ENCODE measurements at places on chromosomes 1 and 21.

DNA sequence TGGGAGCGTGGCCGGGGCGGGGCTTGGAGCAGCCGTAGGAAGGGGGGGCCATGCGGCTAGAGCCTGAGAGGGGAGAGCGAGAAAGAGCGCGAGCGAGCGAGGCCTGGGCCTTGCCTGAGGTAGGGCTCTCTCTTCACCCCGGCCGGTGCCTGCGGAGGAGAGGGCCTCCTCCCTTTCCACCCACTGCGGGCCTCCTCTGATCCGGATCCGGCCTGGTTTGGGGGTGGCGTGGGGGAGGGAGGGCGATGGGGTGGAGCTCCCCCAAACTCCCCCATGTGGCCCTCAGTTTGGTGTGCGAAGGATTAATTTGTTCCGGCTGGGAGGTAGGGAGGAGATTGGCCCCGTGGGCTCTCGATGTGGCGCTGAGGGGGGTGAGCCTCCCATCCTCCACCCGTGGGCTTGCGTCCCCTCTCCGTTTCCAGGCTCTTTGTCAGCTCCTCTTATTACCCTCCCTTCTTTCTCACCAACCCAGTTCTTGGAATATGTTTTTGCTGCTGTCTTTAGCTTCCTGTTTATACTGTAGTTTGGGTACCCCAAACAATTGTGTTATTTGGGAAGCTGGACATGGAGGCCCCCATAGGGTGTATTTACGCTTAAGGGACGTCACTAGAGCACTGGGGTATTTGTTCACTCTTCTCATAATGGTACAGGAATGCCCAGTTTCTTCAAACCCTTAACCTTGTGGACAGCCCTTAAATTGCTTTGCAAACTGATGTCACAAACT lies 685 bp downstream of the UBAP2L start:
- DNase-seq: peak; percentile 54

- DNase-seq: no peak
These were observed 200.7 kb downstream of the KCTD3 start for GRCh38 chr1:215767761-215768160.

- DNase-seq: no peak
These were observed 303.2 kb upstream of the FAM78B start for GRCh38 chr1:166470014-166470413.

DNA sequence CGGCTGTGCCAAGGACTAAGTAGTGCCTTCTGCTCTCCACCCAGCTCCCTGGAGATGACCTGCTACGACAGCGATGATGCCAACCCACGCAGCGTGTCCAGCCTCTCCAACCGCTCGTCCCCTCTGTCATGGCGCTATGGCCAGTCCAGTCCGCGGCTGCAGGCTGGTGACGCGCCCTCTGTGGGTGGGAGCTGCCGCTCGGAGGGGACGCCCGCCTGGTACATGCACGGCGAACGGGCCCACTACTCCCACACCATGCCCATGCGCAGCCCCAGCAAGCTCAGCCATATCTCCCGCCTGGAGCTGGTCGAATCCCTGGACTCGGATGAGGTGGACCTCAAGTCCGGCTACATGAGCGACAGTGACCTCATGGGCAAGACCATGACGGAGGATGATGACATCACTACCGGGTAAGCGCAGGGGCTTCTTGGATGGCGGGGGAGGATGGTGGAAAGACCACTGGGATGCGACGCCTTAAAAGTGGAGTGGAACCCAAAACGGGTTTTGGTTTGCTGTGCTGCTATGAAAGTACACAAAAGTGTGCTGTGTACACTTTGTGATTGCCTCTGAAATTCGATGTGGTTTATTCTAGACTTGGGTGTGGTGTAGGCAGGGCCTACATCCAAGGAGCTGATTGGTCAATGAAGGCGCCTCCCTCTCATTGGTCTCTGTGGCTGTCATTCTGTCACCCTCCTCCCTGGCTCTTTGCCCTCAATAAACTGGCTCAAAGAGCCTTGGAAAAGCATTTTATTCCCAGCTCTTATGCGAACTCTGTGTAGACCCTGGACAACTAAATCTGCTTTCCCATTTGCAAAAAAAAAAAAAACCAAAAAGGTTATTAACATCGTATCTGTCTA lies 110.4 kb upstream of the IPO9 start:
- no peak for DNase-seq

GRCh38 chr1:19336543-19336942 lies 24.4 kb downstream of the SLC66A1 start:
- DNase-seq: no peak

GRCh38 chr1:162144853-162145252 lies 75.4 kb downstream of the NOS1AP start:
- DNase-seq: no peak

GRCh38 chr1:216576234-216576937 lies 146.8 kb downstream of the ESRRG start:
- no peak for DNase-seq

- DNase-seq: no peak
These were observed 10.6 kb upstream of the KCND3 start for GRCh38 chr1:112000048-112000447.

- peak; percentile 83 for DNase-seq
These were observed at the start of gene KCNK1 for GRCh38 chr1:233613252-233614172. KCNK1 (plus strand) TSS chr1:233614106; CDS start chr1:233614172, 66 bp downstream.

- no peak for DNase-seq
These were observed 134.3 kb downstream of the PIK3R3 start for GRCh38 chr1:45998020-45998617.

- no peak for DNase-seq
These were observed 145.8 kb upstream of the TMPRSS15 start for GRCh38 chr21:18549214-18549905.

GRCh38 chr21:46545363-46545762 lies 59.5 kb downstream of the S100B start:
- no peak for DNase-seq

GRCh38 chr1:234889643-234890042 lies 239.0 kb downstream of the TOMM20 start:
- no peak for DNase-seq

GRCh38 chr1:82423174-82423815 lies 622.6 kb downstream of the ADGRL2 start:
- DNase-seq: no peak

- DNase-seq: no peak
These were observed 37.6 kb upstream of the CAMTA1 start for GRCh38 chr1:6747674-6748073.

- no peak for DNase-seq
These were observed 20.2 kb downstream of the CLIC4 start for GRCh38 chr1:24765308-24765988.
